Left lobe of liver (tissue), 2 donors: ENCODE measurements at places on chromosomes 3 and 15. TPM values are rescaled to one million over a fixed set of nuclear protein-coding genes. Genes with fewer than 3 reads are reported as not detected.

AMOTL2 gene
- 26.8 TPM for total RNA-seq

ROPN1B gene
- 0.60 TPM for total RNA-seq

NUDT16 gene
- 32.9 TPM for total RNA-seq

EFHB gene
- total RNA-seq, result 0.48 TPM

SLCO2A1 gene
- total RNA-seq, result 7.4 TPM
